ENCODE measurements at places on chromosomes 13 and 19.

DNA sequence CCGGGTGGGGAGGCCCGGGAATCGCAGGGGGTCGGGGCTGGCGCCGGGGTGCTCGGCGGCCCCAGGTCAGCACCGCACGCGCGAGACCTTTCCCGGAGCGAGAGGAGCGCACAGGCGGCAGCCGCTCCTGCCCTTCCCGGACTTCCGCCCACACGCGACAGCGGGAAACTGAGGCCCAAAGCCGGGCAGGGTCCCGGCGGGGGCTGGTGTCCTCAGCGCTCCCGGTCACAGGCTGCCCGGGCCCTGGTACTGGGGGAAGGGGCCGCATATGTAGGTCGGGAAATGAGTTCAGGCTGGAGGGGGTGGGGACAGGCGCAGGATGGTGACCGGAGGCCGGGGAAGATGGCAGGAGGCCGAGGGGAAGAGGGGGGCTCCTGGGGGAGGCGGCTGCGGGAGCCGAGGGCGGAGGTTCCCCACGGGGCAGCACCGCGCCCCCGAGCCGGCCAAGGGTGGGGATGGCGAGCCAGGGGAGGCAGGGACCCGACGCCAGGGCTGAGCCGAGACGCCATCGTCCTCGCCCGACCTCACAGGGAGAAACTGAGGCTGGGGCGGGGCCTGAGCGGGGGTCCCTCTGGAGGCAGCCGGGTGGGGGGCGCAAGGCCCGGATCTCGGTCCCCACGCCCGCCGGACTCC is 662 bp downstream of the CBARP start:
- DNase-seq, result no peak

- DNase-seq, result no peak
These were observed 39.3 kb downstream of the CEBPG start for GRCh38 chr19:33412601-33413425.

GRCh38 chr13:39378306-39378705 is 224.7 kb downstream of the LHFPL6 start:
- no peak for DNase-seq

DNA sequence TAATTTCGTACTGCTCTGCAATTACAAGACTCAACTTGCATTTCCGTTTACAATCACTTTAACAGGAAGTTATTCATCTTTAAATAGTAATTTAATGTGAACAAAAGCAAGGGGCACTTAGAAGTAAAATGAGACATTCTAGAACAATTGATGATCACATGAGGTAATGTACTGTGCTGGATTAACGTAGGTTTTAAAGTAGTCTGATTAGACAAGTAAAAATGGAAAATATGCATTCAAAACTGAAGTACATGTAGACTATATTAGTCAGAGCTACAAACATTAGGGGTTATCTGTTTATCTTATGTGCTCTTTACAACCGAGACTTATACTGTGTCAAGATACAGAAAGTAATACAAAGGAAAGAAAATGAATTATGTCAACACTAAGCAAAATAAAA is 1528.0 kb downstream of the SLITRK5 start:
- DNase-seq, result no peak

DNA sequence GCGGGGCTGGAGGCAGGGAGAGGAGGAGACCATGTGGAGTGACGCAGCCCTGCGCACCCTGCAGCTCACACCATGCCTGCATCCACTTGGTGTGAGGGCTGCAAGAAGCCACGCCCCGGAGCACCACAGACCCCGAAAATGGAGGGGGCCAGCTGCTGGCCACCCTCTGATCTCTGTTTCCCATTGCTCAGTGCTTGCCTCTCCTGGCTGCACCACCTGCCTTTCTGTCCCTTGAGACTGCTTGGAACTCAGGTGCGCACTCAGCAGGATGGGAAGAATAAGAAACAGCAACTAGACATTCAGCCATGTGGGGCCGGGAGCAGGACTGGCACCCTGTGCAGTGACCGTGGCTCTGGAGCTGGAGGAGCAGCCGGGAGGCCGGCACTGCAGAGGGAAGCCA is 64.0 kb downstream of the ANKRD10 start:
- no peak for DNase-seq

GRCh38 chr19:14369399-14370168 is 11.7 kb upstream of the ADGRE5 start:
- DNase-seq, result peak; percentile 89

GRCh38 chr19:3618144-3618810 is 8.3 kb downstream of the CACTIN start:
- peak; percentile 68 for DNase-seq

- no peak for DNase-seq
These were observed 870.2 kb downstream of the EFNB2 start for GRCh38 chr13:105665284-105665683.

DNA sequence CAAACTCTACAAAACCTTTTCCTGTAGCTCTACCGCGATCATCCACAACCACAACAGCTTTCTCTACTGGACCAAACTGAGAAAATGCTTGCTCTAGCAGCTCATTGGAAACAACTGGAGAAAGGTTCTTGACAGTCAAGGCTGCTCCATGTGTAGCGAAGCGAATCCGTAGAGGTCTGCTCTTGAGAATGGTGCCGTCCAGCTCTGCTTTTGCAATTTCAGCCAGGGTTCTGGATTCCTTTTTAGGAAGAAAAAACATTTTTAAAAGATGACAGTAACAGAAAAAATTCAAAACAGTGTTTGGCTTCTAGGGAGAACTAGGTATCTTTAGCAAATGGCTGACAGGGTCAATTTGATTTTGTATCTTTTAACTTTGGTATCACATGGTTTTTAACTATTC is 10.4 kb downstream of the PSPC1 start:
- DNase-seq, result no peak

GRCh38 chr13:84038001-84038400 is 155.7 kb upstream of the SLITRK1 start:
- no peak for DNase-seq

DNA sequence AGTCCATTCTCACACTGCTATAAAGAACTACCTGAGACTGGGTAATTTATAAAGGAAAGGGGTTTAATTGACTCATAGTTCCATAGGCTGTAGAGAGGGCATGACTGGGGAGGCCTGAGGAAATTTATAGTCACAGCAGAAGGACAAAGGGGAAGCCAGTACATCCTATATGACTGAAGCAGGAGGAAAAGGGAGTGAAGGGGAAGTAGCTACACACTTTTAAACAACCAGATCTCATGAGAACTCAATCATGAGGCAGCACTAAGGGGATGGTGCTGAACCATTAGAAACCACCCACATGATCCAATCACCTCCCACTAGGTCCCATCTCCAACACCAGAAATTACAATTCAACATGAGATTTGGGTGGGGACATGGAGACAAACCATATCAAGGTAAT is 209.1 kb downstream of the DIAPH3 start:
- no peak for DNase-seq

DNA sequence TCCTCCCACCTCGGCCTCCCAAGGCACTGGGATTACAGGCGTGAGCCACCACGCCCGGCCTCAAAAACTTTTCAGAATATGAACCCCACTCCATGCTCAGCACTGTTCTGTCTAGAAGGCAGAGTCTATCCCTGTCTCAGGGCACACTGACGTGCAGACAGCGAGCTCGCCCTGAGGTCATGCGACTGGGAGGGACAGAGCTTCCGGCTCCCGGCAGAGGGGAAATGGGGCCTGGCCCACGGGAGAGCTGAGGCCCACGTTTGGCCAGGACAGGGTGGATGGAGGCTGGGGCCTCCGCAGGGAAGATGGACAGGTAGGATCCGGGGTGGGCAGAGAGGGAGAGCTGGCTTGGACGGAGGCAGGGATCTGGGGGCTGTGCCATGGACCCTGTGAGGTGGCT is 2.8 kb upstream of the AZU1 start:
- no peak for DNase-seq

GRCh38 chr13:74696148-74696922 is 562.1 kb upstream of the KLF12 start:
- DNase-seq, result no peak

DNA sequence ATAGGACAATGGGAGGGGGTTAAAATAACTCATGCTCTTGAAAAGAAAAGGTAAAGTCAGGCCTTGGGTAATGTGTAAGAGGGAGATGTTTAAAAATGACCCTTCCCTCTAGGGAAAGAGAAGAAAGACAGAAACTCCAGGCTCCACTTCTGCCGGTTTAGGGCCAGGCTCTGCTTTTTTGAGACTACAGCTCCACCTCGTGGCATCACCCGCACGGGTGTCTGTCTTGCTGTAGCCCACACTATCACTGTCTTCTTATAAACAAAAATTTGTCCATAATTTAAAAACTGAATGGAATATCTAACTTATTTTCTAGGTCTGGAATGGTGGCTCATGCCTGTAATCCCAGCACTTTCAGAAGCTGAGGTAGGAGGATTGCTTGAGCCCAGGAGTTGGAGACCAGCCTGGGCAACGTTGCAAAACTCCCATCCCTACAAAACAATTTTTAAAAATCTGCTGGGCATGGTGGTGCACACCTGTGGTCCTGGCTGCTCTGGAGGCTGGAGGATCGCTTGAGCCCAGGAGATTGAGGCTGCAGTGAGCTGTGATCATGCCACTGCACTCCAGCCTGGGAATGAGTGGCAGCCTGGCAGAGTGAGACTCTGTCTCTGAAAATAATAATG is 65.1 kb upstream of the GTF3A start:
- DNase-seq, result peak; percentile 68

DNA sequence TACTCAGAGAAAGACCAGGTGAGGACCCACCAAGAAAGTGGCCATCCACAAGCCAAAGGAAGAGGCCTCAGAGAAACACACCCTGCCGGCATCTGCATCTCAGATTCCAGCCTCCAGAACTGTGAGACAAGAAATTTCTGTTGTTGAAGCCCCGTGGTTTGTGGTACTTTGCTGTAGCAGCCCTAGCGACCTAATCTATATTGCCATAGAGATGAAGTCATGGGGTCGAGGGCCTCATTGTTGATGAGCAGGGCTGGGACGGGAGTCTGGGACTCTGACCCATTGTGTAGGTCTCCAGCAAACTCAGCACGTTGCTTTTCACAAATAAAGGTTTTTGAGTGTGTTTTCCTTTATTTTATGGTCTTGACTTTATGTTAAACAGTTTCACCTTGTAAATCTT is 174.9 kb downstream of the TNFSF13B start:
- DNase-seq, result no peak

DNA sequence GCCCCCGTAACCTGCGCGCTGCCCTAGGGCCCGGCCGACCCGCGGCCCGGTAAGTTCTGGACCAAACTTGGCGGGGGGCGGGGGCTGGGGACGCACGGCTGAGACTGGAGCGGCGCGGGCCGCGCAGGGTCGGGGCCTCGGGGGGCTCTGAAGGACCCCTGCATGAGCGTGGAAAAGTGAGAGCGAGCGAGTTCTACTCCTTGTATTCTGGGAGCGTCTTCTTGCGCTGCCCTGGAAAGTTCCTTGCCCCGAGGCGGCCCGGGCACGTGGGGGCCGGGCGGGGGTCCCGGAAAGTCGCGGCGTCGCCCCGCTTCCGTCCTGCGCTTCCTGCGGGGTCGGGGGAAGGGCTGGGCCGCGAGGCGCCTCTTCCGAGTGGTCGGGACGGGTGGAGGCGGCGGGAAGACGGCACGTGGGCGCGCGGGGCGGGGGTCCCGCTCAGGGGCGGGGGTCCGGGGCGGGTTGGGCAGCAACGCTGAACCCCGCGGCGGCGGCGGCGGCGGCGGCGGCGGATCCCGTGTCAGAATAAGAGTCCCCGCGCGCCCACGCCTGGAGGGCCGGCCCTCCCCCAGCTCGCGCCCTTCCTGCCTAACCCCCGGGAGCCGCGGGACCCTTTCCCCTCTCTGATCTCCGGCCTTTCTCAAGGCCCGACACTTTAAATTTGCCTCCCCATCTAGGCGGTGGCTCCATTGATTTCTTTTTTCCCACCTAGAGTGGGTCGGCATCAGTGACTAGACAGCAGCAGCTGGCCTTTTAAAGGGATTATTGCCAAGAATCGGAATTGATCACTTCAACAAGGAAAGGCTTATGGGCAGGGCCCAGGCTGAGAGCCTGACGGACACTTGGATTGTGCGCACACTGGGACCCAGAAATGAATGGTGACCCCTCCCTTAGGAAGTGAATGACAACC is 749 bp downstream of the GATAD2A start:
- DNase-seq, result peak; percentile 70

DNA sequence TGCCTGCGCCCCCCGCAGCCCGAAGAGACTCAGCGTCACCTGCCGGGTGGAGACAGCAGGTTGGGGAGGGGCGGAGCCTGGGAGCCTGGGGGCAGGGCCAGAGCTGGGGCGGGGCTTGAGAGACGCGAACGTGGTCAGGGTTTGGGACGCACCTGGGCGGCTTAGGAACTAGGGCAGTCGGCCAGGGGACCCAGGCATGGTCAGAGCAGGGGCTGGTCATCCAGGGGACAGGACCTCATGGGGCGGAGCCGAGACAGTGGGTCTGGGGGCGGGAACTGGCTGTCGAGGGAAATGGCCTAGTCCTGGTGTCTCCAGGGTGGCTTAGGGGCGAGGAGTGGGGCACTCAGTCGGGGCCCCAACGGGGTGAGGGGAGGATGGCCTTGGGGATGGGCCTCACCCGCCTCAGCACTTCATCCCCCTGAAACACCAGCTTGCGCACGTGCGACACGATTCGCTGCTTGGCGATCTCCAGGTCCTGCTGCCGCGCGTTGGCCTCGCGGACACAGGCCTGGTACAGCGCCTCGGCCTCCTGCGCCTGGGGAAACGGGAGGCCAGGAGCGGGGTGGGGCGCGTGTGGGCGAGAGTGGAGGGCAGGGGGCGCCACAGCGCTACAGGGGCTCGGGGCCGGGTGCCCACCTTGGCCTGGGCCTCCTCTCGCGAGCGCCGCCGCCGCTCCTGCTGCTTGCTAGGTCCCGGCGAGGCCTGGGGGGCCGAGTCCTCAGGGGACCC is 5.8 kb downstream of the GMIP start:
- DNase-seq, result no peak

DNA sequence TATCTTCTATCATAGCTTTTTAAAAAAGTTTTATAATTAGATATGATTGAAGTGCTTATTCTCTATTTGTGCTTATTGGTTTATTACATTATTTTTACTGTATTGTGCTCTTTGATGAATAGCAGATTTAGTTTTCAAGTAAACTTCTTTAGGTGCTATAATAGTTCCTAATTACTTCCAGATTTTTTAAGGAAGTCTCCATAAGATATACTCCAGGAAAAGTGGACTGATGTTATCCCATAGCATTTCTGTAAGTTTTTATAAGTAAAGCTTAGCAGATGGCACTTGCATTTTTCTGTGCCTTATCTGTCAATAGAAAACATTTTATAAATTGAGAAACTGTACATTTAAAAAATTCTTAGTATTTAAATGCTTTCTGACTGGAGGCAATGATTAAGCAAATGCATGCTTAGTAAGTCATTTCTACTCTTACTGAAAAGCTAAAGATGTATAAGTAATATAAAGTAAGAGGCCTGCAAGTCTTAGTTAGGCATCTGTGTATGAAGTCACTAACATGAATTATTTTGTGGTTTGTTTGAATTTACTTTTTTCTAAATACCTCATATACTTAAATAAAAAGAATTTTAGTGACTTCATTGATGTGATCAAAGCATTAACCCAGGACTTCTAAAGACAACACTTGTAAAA is 182.8 kb downstream of the MAB21L1 start:
- DNase-seq, result no peak

GRCh38 chr19:55644191-55644833 is 863 bp downstream of the ZNF581 start:
- DNase-seq, result no peak
